ENCODE measurements at places on chromosomes 2 and 18.

DNA sequence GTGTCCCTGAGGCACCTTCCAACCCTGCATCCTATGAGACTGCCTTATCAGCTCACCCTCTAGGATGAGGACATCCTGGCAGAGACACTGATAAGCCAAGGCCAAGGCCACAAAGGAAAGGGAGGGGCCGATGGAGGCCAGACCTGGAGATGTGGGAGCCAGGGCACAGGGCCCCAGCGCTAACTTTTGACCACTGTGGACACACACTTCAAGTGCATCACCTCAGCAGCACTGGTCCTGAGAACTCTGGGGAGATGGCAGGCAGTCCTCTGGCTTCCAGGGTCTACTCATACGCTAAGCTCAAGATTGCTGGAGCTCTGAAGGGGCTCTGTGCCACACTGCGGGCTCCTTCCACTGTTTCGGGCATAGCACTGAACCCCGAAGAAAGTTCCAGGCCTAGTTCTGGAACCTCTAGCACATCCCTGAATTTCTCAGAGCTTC, 100.2 kb upstream of the ID2 start:
- DNase-seq: no peak

GRCh38 chr2:214591366-214591765, 180.5 kb downstream of the VWC2L start:
- DNase-seq: no peak

- DNase-seq: no peak
Observed at GRCh38 chr2:74751981-74752851, 81.7 kb upstream of the HK2 start.

- DNase-seq: no peak
Observed at GRCh38 chr2:228847684-228848083, 423.4 kb downstream of the PID1 start.

GRCh38 chr2:96121414-96121813, 5.0 kb upstream of the ADRA2B start:
- DNase-seq: no peak

- no peak for DNase-seq
Observed at GRCh38 chr18:62285281-62285680, 39.8 kb upstream of the TNFRSF11A start.

GRCh38 chr2:190881084-190881597, 520 bp downstream of the GLS start:
- no peak for DNase-seq

DNA sequence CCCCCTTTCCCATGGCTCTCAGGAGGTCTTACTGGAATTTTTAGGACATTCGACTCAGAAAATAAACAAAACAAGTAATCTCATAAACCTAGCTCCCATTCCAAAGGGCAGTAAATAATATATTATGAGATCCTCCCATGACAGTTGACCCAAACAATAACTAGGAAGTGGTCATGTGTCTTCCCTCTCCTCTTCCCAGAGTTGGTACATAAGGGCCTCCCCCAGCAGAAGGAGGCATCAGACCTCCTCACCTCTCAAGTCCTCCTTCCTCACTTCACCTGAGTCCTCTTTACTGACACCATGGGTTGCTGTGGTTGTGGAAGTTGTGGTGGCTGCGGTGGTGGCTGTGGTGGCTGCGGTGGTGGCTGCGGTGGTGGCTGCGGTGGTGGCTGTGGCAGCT, at the start of gene SCYGR7:
Gene SCYGR7, plus strand, starts transcription at position 301 of the 400 bp plus-strand sequence. Its CDS starts 0 bp downstream, at position 301.
- no peak for DNase-seq

GRCh38 chr2:196046123-196046917, 22.3 kb downstream of the DNAH7 start:
- DNase-seq: peak; percentile 45

DNA sequence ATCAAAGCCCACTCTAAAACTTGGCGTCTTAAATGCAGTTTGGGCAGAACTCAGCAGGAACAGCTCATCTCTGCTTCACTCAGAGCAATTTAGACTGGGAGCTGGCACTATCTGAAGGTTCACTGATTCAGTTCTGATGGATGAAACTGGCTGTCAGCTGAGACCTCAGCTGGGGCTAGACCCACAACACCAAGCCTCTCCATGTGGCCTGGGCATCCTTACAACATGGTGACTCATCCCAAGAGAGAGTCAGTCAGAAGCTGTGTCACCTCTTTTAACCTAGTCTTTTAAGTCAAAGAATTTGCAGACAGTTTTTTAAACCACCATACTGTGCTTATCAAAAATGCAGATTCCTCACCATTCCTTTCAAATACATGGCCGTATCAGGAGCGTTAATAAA, 62.6 kb upstream of the ZNF397 start:
- DNase-seq: no peak

DNA sequence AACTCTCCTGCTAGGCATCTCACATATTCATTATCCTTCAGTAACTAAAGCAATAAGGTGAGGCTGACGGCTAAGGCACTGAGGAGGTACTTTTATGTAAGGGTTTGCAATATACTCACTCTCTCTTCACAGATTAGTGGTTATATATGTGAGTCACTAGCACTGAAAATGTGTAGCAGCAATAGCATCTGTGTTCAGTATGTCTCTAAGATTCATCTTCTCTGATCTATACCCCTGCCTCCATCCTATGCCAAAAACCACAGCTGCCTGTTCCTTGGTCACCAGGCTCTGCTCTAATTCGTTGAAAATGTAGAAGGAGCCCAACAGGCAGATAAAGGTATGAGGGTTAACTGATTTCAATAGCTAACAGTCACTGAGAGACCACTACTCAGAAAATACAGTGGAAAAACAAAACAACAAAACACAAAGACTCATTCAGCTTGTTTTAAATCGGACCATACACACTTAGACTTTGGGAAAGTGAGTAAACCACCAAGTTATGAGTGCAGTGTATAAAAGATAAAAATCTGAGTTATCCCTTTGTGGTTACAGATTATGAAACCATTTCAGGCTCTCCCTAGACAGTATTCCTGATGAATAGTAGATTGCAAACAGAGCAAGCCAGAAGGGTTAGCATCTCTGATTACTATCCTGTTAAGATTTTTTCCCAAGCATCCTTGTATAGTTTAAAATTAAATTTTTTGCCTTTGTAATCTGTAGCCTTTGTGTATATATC, 75.3 kb upstream of the CYP26B1 start:
- no peak for DNase-seq

DNA sequence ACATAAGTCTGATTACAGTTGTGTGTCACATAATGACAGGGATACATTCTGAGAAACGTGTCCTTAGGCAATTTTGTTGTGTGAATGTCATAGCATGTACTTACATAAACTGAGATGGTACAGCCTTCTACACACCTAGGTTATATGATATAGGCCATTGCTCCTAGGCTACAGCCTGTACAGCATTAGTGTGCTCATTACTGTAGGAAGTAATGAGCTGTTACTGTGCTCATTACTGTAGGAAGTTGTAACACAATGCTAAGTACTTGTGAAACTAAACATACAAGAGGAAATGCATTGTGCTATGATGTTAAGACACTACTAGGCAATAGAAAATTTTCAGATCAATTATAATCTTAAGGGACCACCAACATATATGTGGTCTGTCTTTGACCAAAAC, 72.8 kb downstream of the UPP2 start:
- DNase-seq: no peak

GRCh38 chr2:222739939-222740338, 68.5 kb downstream of the MOGAT1 start:
- DNase-seq: no peak

DNA sequence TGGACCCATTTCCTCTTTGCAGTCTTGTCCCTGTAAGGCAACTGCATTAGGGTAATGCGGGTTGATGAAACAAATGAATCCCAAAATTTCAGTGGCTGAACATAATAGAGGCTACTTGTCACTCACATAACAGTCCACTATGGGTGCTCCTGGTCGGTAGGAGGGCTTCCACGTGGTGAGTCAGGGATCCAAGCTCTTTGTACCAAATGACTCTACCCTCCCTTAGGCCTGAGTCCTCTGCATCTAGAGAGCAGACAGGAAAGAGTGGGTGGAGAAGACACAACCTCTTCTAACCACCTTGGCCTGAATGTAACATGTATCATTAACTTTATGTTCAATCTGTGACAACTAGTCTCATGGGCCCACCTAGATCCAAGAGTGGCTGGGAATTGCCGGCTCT, 86.2 kb upstream of the HAAO start:
- peak; percentile 15 for DNase-seq

- DNase-seq: no peak
Observed at GRCh38 chr2:22153931-22154613, 1030.3 kb downstream of the TDRD15 start.

GRCh38 chr2:207919164-207919919, 106.0 kb downstream of the PLEKHM3 start:
- no peak for DNase-seq

DNA sequence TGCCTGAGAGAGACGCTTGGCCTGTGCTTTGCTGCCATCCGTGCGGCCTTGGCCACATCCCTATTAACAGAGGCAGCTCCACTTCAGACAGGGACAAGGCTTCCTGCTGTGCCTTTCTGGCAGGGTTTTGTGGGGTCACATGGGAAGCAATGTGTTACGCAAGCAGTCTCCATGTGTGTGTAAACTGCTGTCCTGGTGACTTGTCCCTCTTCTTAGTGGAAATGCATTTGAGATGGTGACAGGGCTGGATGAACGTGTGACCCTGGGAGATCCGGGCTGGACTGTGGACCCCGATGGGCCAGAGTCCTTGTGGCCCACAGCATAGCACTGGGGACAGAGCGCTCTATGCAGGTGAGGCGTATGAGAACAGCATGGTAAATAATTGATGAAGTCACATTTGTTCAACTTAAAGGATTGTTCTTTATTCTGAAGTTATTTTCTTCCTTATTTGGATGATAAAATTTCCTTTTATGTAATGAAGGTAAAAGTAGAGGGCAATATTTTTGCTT, 23.2 kb downstream of the ASB1 start:
- DNase-seq: no peak

DNA sequence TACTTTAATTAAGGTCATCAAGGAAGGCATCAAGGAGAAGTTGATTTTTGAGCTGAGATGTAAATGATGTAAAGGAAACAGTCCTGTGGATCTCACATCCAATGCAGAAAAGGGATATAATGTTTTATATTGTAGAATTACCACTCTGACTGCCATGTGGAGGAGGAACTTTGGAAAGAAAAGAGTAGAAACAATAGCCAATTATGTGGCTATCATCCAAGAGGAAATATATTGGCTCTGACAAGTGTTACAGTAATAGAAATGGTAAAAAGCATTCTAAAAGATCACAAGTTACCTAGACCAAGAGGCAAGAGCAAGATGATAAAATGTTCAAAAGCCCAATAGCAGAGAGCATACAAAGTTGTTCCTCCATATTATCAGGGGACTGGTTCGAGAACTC, 26.8 kb downstream of the BARD1 start:
- no peak for DNase-seq

GRCh38 chr2:136705336-136705735, 60.0 kb upstream of the THSD7B start:
- DNase-seq: no peak

DNA sequence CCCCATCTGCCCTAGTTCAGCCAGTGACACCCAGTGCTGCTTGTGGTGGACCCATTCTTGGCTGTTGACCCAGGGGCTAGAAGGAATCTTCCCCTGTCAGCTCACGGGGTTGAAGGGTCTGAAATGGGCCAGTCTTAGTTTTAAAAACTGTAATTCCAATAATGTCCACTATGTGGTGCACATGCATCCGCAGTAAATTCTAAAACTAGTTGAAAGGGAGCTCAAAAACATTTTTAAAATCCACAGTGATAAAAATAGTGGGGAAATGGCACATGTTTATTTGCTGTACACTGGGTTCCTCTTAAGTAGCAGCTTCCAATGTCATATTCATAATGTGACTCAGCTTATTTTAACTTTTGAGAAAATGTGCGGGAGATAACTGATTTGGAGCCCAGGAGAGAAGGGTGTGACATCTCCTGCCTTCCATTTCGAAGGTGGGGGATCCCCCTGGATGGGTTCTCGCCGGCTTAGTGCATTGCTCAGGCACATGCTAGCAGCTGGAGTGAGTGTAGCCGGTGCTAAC, 32.8 kb downstream of the GRHL1 start:
- DNase-seq: peak; percentile 13

- DNase-seq: no peak
Observed at GRCh38 chr2:119691189-119691588, 12.2 kb downstream of the TMEM177 start.

DNA sequence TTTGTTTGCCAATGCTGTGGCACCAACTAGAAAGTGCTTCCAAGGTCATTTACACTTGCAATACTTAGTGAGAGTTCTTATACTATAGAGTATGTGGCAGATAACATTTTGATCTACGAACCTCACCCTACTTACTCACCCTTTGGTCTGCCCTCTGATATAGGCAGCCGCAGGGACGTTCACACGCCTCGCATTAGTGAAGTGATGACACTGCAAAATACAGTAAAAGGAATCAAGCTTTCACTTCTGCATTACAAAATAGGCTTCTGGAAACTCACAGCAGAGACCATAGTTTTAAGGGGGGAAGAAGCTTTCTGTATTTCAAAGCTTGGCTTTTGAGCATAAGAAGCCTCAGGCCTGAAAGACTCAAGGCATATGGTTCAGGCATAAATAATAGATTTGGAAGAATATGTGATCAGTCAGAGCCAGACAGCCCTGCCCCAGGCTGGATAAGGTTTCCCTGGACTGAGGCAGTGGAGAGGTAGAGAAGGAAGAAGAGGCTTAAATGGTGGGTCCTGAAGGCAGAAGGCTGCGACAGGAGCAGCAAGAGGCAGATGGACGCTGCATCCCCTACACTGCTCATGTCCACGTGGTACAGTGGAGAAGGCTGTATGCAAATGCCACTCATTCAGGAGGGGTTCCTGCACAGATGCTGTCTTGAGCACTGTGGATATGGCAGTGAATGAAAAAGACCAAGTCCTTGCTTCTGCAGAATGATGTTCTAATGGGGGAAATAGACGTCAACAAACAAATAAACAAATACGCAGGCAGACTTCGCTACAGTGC, 63.1 kb downstream of the FECH start:
- no peak for DNase-seq

DNA sequence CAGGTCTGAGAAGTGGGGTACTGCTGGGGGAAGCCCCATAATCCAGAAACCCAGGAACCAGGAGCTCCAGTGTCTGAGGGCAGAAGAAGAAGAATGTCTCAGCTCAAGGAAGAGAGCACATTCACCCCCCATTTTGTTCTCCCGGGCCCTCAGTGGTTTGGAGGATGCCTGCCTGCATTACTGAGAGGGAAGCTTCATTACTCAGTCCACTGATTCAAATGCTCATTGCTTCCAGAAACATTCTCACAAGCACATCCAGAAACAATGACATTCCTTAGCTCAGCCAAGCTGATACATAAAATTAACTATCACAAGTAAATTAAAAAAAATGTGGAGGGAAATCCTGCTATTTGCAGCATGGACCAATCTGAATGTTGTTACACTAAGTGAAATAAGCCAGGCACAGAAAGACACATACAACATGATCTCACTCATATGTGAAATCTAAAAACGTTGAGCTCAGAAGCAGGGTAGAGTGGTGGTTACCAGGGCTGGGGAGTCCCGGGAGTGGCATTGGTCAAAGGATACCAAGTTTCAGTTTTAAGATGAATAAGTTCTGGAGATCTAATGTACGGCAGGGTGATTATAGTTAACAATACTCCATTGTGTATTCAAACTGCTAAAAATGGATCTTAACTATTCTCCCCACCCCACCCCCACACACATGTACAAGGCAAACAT, 459.3 kb downstream of the GALR1 start:
- peak; percentile 21 for DNase-seq

GRCh38 chr18:67672716-67673115, 156.2 kb upstream of the DSEL start:
- no peak for DNase-seq

- no peak for DNase-seq
Observed at GRCh38 chr2:188315750-188316149, 24.1 kb downstream of the GULP1 start.

- DNase-seq: no peak
Observed at GRCh38 chr2:9222239-9222892, 15.8 kb downstream of the ASAP2 start.

All from GM12878 (cell line).